ENCODE measurements at places on chromosomes 1 and 21.

- no peak for DNase-seq
Observed at GRCh38 chr1:11719313-11720032, 16.5 kb upstream of the AGTRAP start.

GRCh38 chr1:64327119-64327518, 123.7 kb downstream of the UBE2U start:
- no peak for DNase-seq

GRCh38 chr1:246153796-246154212, 353.3 kb downstream of the SMYD3 start:
- DNase-seq: no peak

DNA sequence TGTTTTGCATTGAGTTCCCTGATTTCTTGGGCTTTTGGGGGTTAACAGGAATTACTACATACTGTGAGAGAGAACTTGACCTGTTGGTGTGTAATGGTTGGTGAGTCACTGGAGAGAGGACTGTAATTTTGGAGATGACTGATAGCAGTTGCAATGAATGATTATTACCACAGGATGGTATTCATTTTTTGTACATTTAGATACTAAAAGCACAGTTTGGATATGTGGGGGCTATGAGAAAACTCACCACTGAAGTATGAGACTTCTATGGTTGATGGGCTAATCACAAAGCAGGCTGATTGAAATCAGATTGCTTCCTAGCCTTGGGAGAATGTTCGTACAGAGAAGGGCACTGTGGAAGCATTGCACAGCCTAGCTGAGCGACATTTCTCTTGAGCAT, 1571.3 kb upstream of the PRMT6 start:
- no peak for DNase-seq

DNA sequence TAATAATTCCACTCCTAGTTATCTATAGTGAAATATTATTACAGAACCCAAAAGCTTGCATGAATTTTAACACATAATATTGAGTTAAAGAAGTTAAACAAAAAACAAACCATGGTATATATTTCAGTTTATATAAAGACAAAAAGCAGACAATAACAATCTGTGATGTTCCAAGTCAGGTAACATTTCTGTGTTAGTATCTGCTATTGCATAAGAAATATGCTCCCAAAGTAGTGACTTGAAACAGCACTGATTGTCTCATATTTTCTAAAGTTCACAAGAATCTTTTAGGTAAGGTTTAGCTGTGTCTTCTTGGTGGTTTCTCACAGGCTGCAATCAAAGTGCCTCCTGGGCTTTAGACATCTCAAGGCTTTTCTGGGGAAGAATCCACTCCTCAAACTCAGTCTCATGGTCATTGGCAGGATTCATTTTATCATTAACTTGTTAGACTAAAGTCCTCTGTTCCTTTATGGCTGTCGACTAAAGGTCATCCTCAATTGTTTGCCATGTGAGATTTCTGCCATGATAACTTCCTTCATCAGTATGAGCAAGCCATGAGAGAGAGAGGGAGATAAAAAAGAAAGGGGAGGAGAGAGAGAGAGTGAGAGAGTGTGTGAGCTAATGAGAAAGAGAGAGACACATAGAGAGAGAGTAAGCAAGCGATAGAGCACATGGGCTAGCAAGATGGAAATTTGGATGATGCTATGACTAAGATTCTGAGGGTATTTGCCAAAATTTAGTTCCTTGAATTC, 19.9 kb downstream of the GBP1 start:
- DNase-seq: no peak
